ENCODE measurements at places on chromosomes 7 and 10. TPM values are rescaled to one million over a fixed set of nuclear protein-coding genes. Genes with fewer than 3 reads are reported as not detected.

TMEM196 gene
- total RNA-seq, result not detected

PRPS1L1 gene
- total RNA-seq, result not detected

PIP gene
- total RNA-seq, result not detected

SPDYE2 gene
- not detected for total RNA-seq

DOCK1 gene
- 116 TPM for total RNA-seq

ACTL6B gene
- total RNA-seq, result not detected

NME8 gene
- not detected for total RNA-seq

SPDYE1 gene
- not detected for total RNA-seq

LIPK gene
- total RNA-seq, result not detected

- DNase-seq, result no peak
Observed at GRCh38 chr7:137335814-137336213, 7.7 kb downstream of the PTN start.

DNA sequence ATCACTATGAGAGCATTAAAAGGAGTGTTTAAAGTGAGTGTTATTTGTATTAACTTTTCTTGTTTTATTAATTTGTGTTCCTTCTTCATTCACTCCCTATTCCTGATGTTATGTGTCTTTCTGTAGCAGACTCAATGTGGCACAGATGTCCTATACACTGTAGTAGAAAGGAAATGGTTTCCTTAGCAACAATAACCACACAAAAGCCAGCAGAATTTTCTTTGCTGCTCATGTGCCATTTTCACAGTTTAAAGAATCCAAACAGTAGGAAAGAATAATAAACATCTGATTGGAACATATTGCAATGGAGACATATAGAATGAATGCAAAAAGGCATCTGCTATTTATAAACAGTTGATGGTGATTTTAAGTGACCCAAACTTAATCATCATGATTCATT lies 763.6 kb downstream of the PHTF2 start:
- DNase-seq, result no peak

GRCh38 chr7:26583094-26583648 lies 281.2 kb downstream of the SKAP2 start:
- no peak for DNase-seq

DNA sequence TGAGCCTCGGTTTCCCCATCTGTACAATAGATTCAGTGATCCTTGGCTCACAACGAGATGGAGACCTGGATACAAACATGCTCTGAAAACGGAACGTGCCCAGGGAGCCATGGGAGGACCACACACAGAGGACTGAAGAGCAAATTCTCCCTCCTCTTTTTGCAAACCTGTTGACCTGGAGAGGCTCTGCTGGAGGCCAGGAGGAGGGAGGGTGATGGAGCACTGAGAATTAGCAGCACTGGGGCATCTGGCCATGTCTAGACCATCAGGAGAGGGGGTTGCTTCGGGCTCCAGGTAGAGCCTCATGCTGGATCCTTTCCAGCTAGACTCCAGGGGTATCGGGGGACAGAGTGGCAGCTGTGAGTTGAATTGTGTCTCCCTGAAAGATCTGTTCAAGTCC lies 97.4 kb upstream of the GPR26 start:
- no peak for DNase-seq

- no peak for DNase-seq
Observed at GRCh38 chr10:54194806-54195205, 606.2 kb downstream of the PCDH15 start.

DNA sequence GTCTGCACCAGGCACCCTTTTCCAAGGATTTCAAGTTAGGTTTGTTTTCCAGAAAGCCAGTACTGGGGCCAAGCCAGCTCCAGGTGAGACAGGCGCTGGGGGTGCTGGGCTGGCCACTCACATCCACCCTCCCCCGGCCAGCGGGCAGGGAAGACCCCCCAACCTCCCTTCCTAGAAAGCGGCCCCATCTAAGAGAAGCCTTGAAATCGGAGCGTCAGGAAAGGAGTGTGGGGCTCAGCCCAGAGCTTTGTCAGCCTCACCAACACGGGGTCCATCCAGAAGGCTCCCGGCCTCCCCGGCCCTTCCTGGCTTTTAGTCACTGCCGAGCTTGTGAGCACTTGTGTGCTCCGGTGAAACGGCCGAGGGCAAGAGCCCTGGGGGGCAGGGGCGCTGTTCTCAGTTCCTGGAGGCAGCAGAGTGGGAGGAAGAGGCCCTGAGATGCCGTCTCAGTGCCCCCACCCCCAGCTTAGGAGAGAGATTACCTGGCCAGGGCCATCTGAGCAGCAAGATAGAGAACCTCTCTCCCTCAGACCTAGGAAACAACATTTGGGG lies 39.6 kb downstream of the PDGFA start:
- no peak for DNase-seq

- no peak for DNase-seq
Observed at GRCh38 chr7:37916017-37916672, 472 bp downstream of the SFRP4 start.

DNA sequence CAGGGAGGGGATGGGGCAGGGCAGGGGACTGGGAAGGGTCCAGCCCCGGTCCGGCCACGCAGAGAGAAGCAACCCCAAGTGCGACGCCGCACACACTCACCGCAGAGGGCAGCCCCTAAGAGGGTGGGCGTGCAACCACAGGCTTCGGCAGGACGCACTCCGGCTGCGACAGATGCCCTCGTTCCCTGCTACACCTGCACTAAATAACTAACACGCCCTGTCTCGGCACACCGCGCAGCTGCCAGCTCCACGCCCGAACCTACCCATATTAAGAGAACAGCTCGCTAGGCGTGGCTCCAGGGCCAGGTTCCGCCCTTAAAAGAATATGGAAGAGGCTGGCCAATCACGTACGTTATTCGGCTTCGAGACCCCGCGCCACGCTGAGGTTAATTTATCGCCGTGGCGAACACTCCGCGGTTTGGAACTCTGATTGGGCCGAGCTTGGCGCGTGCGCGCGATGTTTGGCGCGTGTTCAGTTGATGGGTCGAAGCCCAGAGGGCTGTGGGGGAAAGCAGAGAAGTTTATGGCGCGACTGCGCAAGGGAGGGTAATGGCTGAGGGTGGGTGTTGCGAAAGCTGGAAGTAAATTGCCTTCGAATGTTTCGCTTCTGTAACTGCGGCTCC lies 91.1 kb downstream of the OR13A1 start:
- DNase-seq, result no peak

DNA sequence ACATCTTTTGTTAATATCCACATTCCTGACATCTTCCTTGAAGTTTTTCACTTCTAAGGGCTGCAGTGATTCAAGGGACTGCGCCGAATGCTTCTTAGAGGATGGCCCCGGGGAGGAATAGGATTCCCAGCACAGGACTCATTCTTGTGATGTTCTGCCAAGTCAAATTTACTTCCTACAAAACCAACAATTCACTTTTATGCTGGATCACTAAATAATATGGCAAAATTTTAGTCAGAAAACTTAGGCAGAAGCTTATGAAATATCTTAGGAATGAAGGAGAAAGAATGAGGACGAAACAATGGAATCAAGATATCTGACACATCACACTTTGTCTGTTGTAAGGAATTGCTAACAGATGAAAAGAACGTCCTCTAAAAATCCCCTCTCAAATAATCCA lies 151.5 kb downstream of the JAZF1 start:
- no peak for DNase-seq

GRCh38 chr10:119189811-119190282 lies 11.2 kb upstream of the PRDX3 start:
- no peak for DNase-seq

- DNase-seq, result no peak
Observed at GRCh38 chr10:87842776-87843497, 20.4 kb downstream of the KLLN start.

GRCh38 chr10:16652154-16652553 lies 130.5 kb upstream of the C1QL3 start:
- no peak for DNase-seq

DNA sequence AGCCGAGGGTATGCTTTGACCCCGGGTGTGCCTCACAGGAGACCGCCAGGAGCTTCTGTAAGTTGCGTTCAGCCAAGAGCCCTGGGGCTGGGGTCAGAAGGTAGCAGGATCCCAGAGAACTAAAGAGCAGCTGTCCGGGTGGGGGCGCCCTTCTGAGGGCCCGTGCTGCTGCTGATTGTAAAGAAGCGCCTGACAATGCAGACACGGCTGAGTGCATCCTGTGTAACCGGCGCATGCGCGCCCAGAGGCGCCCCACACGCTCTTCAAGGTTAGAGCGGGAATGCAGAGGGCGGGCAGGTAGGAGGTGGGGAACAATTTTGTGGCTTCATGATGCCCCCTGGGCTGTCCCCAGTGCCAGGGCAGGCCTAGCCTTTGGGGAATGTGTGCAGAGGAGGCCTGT lies 210.2 kb upstream of the CTBP2 start:
- peak; percentile 68 for DNase-seq

DNA sequence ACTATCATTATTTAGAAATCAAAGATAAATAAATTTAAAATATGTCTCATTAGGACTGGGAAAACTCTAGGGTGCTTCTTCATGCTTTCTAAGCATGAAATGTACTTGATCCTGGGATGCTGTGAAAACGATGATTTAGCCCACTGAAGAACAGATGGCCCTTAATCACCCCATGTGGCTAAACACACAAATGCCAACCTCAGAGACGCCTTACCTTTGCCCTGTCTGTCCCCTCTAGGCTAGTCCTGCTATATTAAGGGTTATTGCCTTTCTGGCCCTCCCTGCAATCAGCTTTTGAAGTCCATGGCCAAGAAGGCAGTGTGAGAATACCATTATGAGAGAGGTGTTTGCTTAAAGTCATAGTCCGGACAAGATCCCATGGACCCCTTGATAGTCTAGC lies 217.2 kb downstream of the TWIST1 start:
- no peak for DNase-seq

Measured in endothelial cell (in vitro differentiated cells).